ENCODE measurements at places on chromosomes 3 and 15. TPM values are rescaled to one million over a fixed set of nuclear protein-coding genes. Genes with fewer than 3 reads are reported as not detected.

GRCh38 chr3:184486614-184487013 lies 75.0 kb upstream of the EPHB3 start:
- no peak for DNase-seq
- peaks cover 37% of the 10 kb centered on the region for H3K27me3 ChIP-seq
- H3K36me3 ChIP-seq, result no peaks in the 10 kb centered on the region
- no peak overlapping the region for H3K4me3 ChIP-seq
- no peaks in the 10 kb centered on the region for H3K4me1 ChIP-seq

GRCh38 chr15:48592933-48593332 lies 52.6 kb downstream of the FBN1 start:
- no peak for DNase-seq
- peaks cover 33% of the 10 kb centered on the region for H3K27me3 ChIP-seq
- H3K27ac ChIP-seq, result no peak overlapping the region
- no peaks in the 10 kb centered on the region for H3K36me3 ChIP-seq
- peaks cover 2% of the 10 kb centered on the region for H3K4me1 ChIP-seq
- H3K4me3 ChIP-seq, result no peak overlapping the region

DNA sequence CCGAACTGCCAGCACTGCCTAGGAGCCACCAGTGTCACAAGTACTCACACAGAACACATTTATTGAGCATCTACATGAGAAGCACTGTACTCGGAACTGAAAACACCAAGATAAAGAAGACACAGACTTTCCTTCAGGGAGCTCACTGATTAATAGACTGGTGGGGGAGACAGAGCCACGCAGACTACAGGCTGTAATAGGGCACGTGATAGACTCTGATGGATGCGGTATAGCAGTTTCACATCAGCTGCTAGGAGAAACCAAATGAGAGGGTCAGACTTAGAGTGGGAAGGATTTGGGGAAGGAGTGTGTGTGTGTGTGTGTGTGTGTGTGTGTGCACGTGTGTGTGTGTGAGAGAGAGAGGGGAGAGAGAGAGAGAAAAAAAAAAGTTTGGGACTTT lies 12.1 kb downstream of the EPHB1 start:
- peaks cover 17% of the 10 kb centered on the region for H3K4me1 ChIP-seq
- H3K27me3 ChIP-seq, result peaks cover 59% of the 10 kb centered on the region
- H3K36me3 ChIP-seq, result peaks cover 8% of the 10 kb centered on the region

DNA sequence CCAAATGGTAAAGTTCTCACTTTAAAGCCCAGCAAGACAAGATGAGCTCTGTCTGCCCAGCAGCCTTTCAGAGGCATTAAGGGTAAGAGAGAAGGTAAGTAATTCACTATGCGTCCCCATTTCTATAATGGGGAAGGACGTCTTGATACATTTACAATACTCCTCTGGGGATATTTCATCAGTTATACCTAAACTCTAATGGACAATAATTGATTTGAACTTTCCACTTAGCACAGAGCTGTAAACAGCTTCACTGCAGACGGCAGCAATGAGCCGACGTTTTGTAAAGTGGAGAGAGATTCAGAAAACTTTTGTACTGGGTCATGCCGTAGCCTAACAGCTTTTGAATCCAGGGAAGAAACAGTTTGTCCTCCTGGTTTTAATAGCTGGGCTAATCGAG lies 127.4 kb downstream of the TIGIT start:
- H3K4me3 ChIP-seq, result no peak overlapping the region
- no peaks in the 10 kb centered on the region for H3K27me3 ChIP-seq
- peaks cover 18% of the 10 kb centered on the region for H3K4me1 ChIP-seq
- no peak for DNase-seq
- H3K36me3 ChIP-seq, result no peaks in the 10 kb centered on the region

RASGRP1 gene
- 202 TPM for total RNA-seq

NMNAT3 gene
- 0.55 TPM for total RNA-seq

PIK3CA gene
- total RNA-seq, result 19.7 TPM

CLDN18 gene
- not detected for total RNA-seq

CLDND1 gene
- total RNA-seq, result 528 TPM

SUSD5 gene
- total RNA-seq, result not detected

Measured in activated CD8-positive, alpha-beta memory T cell treated with anti-CD3 and anti-CD28 coated beads, Interleukin-2, amount 10 ng/mL, durations not matched to agents 7 days and 5 days (primary cell).